ENCODE measurements at places on chromosomes 4 and X.

DNA sequence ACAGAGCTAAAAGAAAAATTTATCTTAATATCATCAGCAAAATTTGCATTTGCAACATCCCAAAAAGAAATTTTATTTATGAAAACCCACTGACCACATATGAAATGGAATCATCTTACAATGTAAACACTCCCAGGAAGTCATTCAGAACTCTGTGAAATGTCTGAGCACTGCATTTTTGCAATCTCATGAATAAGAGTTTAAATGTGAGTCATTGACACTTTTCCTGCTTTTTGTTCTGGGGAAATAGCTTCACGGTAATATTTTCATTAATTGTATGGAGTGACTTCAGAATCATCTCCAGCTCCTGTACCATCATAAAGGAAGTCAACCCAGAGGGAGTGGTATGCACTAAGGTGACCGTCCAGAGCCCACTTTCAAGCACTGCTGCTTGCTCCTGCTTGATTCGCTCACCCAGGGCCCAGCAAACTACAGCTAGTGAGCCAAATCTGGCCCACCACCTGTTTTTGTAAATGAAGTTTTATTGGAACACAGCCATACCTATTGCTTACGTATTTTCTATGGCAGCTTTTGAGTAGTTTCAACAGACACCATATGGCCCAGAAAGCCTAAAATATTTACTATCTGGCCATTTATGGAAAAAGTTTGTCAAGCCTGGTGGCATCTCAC, 17.2 kb downstream of the EDNRA start:
- DNase-seq: no peak

GRCh38 chrX:40154853-40155588, 57.3 kb upstream of the BCOR start:
- DNase-seq: no peak

GRCh38 chr4:1557221-1557597, 126.9 kb downstream of the FAM53A start:
- no peak for DNase-seq

DNA sequence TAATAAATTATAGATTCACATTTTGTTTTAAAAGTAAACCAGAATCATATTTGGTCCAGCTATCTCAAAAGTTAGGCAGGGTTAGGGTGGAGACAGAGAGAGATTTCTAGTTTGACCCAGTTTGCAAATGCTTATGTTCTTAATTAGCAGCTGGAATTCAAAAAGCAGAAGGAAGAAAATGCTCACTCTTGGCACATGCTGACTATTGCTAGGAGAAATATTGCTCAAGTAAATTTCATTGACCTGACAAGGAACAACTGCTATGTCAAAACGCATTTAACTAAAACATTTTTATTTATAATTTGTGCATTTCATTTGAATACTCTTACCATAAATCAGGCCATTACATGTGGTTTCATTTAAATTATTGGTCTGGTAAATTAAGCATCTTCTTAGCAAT, 131.8 kb downstream of the GLRA3 start:
- no peak for DNase-seq

- no peak for DNase-seq
These were observed 377.5 kb downstream of the KCNIP4 start for GRCh38 chr4:21571100-21571499.

DNA sequence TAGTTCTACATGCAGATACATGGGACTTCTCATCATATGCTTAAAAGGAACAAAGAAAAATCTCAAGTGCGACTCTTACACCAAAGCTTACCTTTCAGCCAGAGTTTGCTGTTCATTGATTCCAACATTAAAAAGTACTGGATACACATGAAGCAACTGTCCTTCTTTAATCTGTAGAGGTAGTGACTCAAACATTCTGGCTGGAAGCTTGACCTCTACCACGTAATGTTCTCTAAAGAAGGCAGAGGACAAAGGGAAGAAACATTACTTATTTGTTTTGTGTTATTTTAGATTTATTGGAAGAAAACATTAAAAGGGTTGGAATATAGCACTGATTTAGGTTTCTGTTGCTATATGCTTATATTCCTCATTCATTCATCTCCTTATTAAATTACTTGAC, 476.1 kb downstream of the IL15 start:
- DNase-seq: no peak

DNA sequence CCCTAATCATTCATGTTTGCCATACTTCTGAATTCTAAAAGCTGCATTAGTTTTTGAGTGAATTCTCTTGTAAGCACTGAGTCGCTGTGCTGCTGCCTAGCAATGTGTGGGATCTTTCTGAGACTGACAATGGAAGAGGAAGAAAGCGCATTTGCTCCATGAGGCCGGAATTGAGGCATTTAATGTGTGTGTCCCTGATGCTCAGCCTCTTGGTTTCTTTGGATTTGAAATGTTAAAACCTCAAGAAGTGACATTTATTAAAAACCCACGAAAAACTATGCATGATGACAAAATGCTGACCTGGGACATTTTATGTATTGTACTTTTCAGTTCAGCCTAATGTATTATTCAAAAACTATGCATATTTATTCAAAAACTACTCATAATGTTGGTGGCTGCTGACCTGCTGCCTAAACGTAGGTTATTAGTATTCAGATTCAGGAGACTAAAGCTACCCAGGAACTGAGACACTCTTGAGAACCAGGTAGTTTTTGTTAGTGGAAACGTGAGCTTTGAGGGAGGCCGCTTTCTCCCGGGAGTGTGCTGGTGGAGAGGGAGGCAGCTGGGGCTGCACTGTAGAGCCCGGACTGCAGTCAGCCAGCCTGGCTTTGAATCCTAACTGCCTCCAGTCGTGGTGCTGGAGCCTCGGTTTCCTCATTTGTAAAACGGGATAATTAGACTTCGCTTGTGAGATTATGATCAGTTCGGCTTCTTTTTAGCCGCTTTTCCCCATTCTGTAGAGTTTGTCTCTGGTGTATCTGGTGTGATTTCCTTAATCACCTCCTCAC, 11.3 kb downstream of the RGS12 start:
- DNase-seq: peak; percentile 29

DNA sequence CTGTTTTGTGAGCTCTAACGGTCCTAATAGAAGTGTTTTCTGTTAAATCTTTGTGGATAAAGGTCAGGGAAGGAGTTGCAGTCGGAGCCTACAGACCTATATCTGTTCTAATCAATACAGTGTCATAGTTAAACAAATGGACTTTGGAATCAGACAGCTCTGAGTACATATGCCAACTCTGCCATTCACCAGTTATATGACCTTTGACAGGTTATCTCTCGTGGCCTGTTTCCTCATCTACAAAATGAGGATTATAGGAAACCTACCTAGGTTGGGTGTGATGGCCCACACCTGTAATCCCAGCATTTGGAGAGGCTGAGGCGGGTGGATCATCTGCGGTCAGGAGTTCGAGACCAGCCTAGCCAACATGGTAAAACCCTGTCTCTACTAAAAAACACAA, 89.7 kb downstream of the MID1IP1 start:
- DNase-seq: no peak

DNA sequence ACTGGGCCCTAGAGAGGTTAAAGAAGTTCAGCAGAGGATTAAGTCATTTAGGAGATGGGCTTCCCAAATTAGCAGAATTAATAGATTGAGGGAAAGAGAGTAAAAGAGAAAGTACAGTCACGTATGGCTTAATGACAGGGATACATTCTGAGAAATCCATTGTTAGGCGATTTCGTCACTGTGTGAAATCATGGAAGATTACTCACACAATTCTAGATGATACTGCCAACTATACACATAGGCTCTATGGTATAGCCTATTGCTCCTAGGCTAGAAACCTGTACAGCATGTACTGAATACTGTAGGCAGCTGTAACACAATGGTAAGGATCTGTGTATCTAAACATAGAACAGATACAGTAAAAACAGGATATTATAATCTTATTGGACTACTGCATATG, 180.6 kb downstream of the RNF150 start:
- DNase-seq: no peak

GRCh38 chrX:12984603-12985319, 9.9 kb downstream of the TMSB4X start:
- peak; percentile 75 for DNase-seq

- no peak for DNase-seq
These were observed 1150.6 kb downstream of the FAT4 start for GRCh38 chr4:126465341-126465740.

- DNase-seq: no peak
These were observed 10.7 kb downstream of the SEPTIN6 start for GRCh38 chrX:119682019-119682989.

DNA sequence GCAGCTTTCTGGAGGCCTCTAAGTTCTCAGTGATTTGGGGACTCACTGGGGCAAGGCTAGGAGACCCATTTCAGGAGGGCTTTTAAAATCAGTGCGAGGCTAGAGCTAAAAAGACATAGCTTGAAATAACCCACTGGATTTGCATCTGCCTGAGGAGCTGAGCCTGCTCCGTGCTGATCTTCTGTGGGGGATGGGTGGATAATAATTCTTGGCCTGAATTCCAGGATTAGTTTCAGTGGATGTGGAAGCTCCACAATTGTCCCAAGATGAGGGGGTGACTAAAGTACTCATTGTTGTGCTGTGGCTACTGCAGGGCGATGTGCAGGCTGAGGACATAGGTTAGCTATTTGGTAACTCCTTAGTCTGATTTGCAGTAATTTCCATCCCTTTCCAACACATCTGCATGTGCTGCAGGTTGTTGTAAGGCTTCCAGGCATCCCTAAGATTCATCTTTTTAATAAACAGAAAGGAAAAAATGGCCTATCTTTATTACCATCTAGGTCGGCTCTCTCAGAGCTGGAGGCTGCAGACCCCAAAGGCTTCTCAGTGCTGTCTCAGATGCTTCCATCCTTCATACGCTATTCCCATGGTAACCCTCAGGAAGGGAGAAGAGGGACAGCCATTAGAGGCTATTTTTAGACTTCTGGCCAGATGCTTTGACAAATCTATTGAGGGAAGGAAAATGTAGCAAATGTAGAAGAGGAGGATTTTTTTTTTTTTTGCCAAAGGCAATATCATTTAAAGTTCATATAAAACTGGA, 63.4 kb downstream of the GRXCR1 start:
- DNase-seq: no peak

GRCh38 chr4:75729836-75730235, 5.5 kb downstream of the USO1 start:
- no peak for DNase-seq

- DNase-seq: no peak
These were observed 59.1 kb downstream of the FREM3 start for GRCh38 chr4:143641361-143641760.

GRCh38 chr4:82642331-82642730, 80.5 kb upstream of the TMEM150C start:
- no peak for DNase-seq

- DNase-seq: no peak
These were observed 348.1 kb downstream of the RAPGEF2 start for GRCh38 chr4:159451006-159451405.

- no peak for DNase-seq
These were observed at the start of gene CYSLTR1 for GRCh38 chrX:78327370-78328086. Gene CYSLTR1, minus strand, starts transcription at chrX:78327611. Its CDS starts 53,865 bp downstream, at chrX:78273746.

DNA sequence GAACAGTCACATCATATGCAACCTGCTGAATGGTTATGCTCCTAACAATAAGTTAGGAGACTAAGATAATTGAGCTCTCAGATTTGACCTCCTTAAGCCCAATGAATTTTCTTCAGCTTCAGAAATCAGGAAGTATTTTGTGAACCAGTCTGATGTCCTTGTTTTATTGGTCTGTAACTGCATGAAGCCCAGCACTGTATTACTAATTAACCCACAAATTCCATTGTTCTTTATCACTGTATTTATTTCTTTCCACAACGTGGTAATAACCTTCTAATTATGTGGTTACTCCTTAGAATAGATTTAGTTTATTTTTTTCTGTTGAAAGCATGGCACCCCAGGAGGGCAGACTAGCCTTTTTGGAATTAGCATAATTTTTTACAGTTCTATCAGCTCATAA, 3.9 kb upstream of the MFAP3L start:
- no peak for DNase-seq

DNA sequence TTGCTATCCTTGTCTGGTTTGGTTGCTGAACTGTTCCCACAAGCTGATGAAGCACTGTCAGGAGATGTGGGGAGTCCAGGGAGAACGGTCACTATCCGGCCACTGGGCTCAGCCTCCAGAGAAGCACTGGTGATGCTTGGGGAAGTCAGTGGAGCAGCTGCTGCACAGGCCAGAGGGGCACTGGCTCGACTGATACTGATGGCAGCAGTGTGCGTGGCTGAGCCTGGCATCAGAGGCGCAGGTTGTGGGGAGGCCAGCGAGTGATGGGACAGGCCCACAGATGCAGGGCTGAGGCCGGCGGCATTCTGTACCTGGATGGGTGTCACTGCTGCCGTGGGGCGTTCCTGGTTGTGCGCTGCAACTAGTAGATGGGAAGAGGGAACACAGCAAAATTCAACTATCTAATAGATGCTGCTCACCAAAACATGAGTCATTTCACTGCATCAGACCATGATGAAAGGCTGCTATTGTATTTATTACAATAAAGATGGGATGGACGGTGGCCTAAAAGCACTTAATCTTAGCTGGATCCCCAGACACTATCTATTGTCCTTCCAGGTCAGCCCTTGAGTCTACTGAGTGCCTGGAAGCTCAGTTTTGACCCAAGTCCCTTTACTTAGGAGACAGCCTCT, 106.3 kb upstream of the CBR4 start:
- DNase-seq: no peak

DNA sequence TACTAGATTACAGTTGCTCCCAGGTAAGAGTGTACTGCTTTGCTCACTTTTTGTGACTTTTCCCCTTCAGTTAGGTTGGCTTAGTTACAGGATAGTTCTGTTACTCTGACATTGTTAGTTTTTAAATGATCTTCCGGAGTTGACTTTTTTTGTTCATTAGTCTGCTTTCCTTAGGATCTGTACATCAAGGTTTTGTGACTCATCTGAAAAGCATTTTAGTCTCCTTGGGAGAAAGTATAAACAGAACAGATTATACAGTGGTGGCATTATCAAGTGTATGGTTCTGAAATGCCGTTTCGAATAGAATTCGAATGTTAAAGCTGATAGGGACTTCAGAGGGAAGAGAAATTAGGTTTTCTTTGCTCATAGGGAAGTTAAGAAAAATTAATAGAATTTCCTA, 63.3 kb downstream of the USP9X start:
- DNase-seq: no peak

DNA sequence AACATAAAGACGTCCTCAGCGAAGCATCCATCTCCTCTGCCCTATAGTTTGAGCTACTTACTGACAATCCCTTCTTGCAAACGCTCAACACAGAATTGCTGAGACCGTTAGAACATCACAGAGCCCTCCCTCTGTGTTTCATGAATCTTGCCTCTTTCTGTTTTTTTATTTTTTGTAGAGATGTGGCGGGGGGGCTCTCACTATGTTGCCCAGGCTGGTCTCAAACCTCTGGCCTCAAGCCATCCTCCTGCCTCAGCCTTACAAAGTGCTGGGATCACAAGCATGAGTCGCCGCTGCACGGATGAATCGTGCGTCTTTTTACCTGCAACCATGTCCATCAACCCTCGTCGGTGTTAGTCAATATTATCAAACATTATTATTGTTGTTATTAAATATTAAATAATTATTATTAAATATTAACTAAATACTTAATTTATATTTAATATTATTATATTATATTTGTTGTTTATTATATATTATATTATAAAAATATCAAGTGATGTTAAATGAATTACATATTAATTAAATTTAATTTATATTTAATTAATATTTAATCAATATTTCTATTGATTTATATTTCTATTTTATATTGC, 200.7 kb downstream of the CRLF2 start:
- DNase-seq: no peak

Measured in activated CD8-positive, alpha-beta memory T cell treated with anti-CD3 and anti-CD28 coated beads, Interleukin-2, amount 50 U/mL, for 48 hours (primary cell).